Uterus (tissue), 4 donors: ENCODE measurements at places on chromosomes 6 and 20.

DNA sequence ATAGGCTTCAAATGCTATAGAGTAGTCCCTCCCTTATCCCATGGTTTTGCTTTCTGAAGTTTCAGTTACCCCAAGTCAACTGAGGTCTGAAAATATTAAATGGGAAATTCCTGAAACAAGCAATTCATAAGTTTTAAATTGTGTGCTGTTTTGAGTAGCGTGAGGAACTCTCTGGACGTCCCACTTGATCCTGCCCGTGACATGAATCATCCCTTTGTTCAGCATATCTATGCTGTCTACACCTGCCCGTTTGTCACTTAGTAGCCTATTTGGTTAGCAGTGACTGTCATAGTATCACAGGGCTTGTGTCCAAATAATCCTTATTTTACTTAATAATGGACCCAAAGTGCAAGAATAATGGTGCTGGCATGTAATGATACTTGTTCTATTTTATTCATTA lies 5.0 kb downstream of the PCMT1 start:
- no peak for DNase-seq

GRCh38 chr6:138484018-138484731 lies 15.1 kb downstream of the NHSL1 start:
- DNase-seq = no peak

DNA sequence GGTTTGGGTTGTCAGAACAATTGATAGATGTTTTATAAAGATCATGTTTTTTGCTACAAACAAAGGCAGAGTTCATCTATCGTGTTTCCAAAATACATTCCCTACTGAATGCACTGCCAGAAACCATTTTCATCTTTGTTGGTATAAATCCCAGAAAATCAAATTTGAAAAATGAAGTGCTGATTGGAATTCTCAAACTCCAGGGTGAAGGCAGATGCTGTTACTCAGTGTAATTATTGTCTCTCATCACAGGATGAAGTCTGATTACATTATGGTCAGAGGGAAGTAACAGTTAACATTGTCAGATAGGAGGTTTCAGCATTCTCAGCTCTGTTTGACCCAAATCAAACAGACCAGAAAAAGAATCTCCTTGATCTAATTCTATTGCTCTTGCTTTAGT lies 198.4 kb upstream of the KCNK16 start:
- no peak for DNase-seq

DNA sequence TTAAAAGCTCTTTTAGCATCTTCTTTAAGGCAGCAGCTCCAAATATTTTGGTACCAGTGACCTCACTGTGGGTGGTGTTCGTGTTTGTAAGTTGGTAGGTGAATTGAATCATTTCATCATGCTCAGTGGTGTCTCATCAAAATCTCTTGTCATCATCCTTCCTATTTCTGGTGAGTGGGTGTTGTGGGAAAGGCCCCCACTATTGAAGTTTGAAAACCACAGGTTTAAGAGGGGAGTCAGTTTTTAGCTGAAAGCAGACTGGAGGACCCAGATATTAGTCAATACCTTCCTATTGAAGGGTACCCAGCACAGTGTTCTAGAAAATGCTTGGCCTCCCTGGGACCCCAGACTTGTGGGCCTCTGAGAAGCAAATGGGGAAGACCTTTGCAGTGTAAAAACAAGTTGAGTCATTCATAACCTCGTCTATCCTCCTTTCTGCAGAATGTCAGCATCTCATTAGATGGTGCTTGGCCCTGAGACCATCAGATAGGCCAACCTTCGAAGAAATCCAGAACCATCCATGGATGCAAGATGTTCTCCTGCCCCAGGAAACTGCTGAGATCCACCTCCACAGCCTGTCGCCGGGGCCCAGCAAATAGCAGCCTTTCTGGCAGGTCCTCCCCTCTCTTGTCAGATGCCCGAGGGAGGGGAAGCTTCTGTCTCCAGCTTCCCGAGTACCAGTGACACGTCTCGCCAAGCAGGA lies 3.7 kb downstream of the PIM1 start:
- DNase-seq = no peak

- no peak for DNase-seq
Measured at GRCh38 chr6:63806573-63806913, 170.9 kb downstream of the PHF3 start.

- DNase-seq = no peak
Measured at GRCh38 chr6:106804346-106805335, 169.9 kb downstream of the CD24 start.

DNA sequence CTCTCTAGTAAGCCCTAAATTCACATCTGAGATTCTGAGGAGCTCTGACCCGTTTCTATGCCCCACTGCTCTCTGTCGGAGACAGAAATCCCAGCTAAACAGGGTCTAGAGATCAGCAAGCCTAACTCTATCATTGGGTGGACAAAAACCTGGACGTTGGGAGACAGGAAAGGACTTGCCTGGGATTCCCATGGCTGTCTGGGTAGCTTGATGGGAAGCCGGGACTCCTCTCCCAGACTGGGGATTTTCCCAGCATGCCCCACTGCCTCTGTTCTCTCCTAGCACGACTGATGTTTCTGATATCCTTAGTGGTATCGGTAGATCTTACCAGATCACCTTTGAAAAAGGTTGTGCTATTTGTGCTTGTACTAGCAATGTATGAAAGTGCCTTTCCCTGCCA lies 22.9 kb downstream of the DUSP22 start:
- DNase-seq = no peak

DNA sequence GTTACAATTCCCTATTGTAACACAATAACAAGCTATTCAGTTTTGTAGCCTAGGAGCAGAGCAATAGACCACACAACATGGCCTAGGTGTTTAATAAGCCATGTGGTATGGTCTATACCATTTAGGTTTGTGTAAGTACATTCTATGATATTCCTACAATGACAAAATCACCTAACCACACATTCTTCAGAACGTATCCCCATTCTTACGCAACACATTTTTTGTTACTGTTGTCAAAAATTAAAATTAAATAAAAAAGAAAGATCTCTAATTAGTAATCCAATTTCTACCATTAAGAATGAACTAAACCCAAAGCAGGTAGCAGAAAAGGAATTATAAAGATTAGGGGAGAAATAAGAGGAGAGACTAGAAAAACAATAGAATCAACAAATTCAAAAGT lies 44.0 kb downstream of the RANBP9 start:
- no peak for DNase-seq

GRCh38 chr6:137900815-137901214 lies 33.8 kb downstream of the TNFAIP3 start:
- DNase-seq = no peak

- DNase-seq = no peak
Measured at GRCh38 chr6:52394251-52394666, 25.9 kb upstream of the EFHC1 start.

DNA sequence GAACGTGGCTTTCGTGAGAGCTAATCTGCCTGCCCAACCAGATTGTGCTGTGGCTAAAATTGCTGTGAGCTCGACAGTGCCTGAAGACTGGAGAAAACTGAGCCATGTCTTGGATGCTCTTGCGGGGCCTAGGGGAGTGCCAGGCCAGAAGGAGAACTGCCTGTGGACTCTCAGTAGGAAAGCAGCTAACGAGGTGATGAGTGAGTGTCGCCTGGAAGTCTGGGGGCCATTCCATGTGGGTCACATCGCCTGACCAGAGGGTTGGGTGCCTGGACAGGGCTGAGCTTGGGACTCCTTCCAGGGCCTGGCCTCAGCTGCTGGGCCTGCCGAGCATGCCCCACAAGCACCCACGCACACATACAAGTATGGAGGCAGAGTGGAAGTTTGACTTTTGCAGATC lies 166.5 kb downstream of the VEGFA start:
- peak; percentile 11 for DNase-seq

GRCh38 chr6:106710580-106710979 lies 81.2 kb downstream of the QRSL1 start:
- no peak for DNase-seq

GRCh38 chr6:143896126-143896860 lies 32.0 kb downstream of the ZC2HC1B start:
- no peak for DNase-seq

DNA sequence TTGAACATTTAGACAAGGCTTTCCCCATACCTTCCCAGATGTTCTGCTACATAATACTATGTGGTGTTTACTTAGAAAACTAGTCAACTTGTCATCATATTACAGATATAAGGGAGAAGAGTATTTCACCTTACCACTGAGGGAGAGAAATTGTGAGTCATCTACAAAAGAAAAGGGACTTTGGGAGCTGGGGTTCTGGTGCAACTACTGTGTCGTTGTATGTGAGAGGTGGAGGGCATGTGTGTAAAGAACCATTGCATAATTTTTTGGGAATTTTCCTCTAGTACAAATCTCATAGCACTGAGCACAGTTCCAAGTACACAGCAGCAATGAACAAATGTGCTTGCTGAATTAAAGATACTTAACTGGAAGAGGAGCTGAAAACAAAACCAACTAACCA lies 665.6 kb downstream of the DHX35 start:
- DNase-seq = no peak

- DNase-seq = no peak
Measured at GRCh38 chr6:113684382-113684901, 172.7 kb upstream of the MARCKS start.

- DNase-seq = no peak
Measured at GRCh38 chr20:60306551-60306950, 348.3 kb downstream of the CDH26 start.

- peak; percentile 20 for DNase-seq
Measured at GRCh38 chr6:113414511-113414910, 442.6 kb upstream of the MARCKS start.

- DNase-seq = peak; percentile 93
Measured at GRCh38 chr6:37499433-37500293, at the start of gene CCDC167. CCDC167 (minus strand) TSS chr6:37499893; CDS start chr6:37499863, 30 bp downstream.

DNA sequence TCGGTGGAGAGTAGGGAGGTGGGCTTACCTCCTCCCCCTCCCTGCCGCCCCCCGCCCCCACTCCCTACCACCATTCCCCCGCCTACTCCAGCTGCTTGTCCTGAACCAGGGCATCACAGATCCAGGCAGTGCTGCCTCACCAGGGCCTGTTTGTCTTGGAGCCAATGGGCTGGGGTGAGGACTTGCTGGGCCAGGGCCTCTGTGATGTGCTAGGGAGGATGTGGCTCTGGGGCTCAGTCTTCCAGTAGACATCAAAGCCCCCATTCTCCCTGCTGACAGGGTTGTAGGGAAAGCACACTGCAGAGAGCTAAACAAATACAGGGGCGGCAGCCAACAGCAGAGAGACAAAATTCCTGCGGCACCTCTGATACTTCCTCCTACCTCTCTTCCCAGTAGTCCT lies 48.2 kb upstream of the NXT1 start:
- no peak for DNase-seq

DNA sequence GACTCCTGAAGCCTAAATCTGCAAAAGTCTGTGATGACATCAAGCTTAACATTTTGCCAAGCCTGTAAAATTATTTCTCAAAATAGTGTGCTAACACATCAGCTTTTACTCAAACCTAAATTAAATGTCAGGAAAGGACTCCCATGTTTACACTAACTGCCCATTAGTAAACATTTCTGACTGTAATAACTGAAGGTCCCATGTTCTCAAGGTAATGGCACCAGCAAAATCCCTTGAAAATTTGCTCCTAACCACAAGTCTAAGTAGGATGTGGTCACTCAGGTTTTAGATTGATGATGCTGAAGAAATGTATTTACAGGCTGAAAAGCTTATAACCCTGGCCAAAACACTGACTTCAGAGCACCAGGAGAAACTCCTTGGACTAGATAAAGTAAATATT lies 33.0 kb downstream of the BACH2 start:
- DNase-seq = no peak

- DNase-seq = no peak
Measured at GRCh38 chr6:116649129-116649528, 19.4 kb downstream of the ZUP1 start.

GRCh38 chr6:138512609-138513008 lies 13.3 kb upstream of the NHSL1 start:
- no peak for DNase-seq

DNA sequence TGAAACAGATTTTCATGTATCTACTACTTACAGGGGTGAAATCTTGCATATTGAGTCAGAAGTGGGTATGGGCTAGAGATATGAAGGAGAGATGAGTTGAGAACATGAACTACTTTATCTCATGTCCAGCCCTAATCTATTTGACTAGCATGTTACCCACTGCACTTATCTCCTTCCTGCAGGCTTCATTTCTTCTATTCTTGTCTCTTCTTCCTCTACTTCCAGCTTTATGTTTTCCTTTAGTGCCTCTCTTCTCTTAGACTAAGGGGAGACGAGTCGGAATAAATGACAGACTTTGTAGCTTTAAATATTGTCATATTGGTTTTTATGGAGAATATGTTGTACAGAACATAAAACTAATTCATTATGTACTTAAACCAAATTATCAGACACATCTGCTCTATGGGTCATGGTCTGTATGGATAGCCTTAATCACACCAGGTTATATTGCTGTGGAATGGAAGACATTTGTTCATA lies 5.3 kb downstream of the RAB32 start:
- no peak for DNase-seq

DNA sequence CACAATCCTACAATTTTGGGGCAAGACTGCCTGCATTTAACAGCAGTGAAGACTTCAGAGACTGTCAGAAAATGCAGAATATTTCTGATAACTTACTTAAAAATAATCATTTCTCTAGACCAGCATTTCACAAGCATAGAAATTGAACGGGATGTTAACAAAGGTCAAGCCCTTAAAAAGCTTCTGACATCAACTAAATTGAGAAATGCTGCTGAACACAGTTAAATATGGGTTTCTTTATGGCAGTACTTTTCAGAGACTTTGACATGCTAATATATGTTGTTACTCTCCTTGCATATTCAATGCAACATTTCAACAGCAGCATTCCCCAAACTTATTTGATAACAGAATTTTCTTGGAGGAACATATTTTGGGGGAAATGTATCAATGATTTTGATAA lies 84.5 kb downstream of the KIF13A start:
- DNase-seq = no peak

DNA sequence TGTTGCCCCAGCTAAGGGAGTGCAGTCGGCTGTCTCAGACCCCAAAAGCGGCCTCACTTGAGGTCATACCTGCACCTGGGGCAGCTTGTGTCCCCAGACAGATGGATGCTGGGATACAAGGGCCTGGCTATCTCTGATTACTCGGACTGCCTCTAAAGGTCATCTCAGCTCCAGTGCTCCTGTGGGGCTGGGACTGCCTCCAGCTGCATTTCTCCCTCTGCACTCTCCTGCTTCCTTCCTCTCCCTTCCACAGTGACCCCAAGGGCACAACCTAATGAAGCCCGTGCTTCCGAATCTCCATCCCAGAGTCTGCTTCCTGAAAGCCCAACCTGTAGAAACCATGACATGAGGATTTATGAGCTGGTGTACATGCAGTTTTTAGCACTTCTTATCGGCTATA lies 22.8 kb upstream of the OCSTAMP start:
- DNase-seq = no peak

DNA sequence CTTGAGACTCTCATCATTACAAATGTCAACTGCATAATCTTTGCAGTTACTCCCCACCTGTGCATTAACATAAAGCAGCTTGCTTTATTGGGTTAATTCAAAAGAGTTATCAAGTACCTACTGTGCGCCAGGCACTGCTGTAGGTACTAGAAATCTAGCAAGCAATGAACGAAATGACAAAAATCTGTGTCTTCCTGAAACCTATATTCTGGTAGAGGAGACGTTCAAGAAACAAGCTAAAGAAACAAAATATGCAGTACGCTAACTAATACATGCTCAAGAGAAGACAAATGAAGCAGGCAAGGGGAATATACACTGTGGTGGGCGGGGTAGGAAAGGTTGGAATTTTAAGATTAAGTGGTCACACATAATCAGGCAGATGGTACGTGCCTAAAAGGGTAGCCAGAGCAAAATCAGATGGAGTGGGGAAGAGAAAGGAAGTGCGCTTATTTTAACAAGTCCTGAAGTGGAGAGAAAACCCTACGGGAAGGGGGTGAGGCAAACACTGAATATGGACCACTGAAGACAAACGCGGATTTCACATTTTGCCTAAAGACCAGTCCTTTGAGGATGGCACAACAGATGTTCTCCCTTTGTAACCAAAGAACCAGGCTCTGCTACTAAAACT lies 1.2 kb downstream of the ELOVL2 start:
- DNase-seq = no peak
